ENCODE measurements at places on chromosomes 4 and X.

- DNase-seq = no peak
These were observed 1.2 kb downstream of the HMGB3 start for GRCh38 chrX:150984169-150984824.

DNA sequence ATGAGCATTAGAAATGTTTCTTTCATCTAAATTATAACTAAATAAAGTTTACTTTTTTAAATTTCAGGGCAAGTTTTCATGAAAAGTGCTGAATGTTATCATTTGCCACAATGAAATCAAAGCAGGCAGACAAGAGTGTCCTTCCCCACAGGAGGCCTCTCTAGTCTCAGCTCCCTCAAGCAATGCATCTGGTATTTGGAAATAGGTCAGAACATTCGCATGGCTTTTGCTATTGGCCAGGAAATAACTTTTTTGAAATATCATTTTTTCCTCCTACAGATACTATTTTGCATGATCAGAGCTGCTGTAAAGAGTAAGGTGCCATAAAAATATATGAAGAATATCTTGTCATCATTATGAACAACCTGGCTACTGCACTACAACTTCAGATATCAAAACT lies 41.1 kb downstream of the MAD2L1 start:
- no peak for DNase-seq

- no peak for DNase-seq
These were observed 492.0 kb upstream of the IGFBP7 start for GRCh38 chr4:57602141-57602540.

GRCh38 chrX:9862525-9862924 lies 76.3 kb downstream of the SHROOM2 start:
- DNase-seq = no peak

DNA sequence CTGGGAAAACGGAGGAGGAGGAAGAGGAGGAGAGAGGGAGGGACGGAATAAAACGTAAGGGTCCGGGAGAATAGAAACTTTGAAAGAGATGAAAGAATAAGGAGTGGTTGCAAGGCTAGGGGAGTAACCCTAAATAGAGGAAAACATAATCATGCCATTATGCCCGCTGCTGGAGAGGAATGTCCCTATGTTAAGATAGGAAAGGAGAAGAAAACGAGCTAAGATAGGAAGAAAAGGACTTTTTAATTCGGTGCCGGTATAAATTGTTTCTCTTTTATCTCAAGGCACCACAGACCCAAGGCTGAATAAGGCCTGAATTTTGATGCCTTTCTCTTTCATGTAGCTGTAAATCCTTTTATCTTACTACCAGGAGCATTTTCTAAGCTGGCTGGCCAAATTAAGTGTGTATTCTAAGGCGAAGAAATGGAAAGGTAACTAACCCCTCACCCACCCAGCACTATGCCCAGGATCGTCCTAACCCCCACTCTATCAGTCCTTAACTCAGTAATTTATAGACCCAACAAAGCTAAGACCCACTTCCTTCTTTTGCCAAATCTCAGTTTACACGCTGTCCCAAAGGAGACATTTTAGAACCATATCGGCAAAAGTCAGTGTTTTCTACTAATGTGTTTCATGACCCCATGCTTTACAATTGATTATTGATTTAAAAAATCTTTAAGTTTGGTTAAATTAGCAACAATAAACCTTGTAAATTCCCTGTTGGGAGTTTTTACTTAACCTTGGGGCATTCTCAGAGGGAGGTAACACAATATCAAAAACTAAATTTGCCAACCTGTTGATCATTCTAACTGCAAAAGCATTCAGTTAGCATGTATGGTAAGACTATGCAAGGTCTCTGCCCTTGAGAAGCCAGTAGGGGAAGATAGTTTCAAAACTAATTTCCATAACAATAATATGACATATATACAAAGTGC lies 1.1 kb upstream of the CUL4B start:
- DNase-seq = no peak

DNA sequence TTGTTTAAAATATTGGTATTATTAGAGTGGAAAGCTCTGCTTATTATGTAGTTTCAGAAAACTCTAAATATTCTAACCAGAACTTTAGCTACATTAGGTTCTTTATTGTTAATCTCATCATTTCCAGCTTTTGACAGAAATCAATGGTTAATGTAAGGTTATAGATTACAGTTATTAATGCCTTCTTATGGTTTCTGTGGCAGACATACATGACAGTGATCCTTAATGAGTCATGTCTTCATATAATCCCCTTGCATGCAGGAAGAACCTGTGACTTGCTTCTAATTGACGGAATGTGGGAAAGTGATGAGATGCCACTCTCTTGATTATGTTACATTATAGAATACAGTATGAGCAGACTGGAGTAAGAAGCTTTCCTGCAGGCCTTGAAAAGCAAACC lies 23.5 kb downstream of the KLHL8 start:
- no peak for DNase-seq

DNA sequence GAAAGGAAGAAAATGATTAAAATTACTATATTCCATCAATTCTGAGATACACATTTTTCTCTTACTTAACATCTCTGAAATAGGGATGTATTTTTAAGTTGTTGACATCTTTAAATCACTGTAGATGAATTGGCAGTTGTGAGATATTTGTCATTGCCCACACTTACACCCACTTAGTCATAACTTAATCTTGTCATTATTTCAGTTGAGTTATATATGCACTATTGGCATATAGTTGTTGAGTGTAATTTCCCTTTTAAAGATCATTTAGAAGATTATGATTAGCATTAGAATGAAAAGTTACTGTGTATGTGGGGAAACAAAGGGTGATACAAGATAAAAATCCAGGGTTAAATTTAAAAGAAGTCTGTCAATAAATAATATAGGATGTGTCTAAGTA lies 2.2 kb downstream of the AIMP1 start:
- DNase-seq = no peak

DNA sequence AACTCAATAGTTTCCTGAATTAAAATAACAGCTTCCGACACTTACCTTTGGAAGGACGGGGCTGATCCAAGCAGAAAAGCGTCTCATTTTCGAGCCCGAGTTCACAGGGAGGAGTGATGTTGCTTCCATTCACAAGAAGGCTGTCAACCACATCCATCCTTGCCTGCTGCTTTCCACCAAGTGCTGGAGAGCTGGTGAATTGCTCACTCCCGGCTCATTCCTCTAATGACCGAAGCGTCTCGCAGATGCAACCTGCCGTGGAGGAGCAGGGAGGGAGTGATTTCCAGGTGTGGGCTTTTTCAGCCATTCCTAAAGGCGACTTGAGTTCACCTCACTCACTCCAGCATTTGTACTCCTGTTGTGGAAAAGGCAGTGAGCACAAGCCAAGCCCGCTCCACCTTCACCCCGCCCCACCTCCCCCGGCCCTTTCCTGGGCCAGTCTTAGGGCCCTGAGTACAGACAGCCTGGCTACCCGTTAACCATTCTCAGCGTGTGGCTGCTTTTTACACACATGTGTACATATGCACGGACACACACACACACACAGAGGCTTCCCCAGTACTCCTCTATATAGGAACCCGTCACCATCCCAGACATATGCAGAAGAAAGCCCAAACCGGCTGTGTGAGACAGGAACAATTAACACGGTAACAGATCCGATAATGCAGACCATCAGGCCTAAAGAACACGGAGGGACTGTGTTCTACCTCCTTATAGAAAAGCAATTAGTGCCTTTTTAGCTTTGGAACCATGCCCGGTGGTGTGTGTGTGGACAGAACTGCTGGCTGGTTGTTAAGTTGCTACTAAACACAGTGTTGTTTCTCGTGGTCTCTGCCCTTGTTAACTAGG lies at the start of gene CCKAR:
Gene CCKAR (minus strand): TSS at position 374 of the 849 bp plus-strand sequence. CDS start 217 bp downstream, at position 157.
- DNase-seq = no peak

- DNase-seq = peak; percentile 83
These were observed at the start of gene INPP4B for GRCh38 chr4:142846108-142846728. INPP4B (minus strand) TSS chr4:142846301.

DNA sequence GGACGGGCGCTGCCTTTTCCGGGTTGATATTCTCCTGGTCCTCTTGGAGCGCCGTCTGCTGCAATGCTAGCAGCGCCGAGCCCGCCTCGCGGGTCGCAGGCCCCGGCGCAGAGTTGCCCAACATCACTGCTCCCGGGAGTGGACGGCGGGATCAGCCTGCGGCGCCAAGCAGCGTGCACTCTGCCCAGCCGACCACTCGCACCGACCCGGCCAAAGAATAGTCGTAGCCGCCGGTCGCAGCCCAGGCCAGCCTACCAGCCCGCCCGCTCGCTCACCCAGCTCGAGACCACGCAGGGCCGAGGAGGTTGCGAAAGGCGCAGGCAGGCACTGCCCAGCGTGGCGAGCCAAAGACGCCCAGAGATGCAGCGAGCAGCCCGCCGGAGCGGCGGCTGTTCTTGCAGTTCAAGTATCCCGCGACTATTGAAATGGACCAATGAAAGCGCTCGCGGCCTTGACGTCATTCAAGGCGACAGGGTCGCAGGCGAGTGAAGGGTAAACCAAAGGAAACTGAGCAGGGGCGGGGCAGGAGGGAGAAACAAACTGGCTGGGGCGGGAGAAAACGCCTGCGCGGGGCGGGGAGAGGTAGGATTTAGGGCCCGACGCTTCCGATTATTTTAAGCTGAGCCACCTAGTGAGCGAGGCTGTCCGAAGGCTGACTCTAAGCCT lies at the start of gene CCNA2:
Gene CCNA2 (minus strand): TSS at position 379 of the 666 bp plus-strand sequence. CDS start 255 bp downstream, at position 124.
- DNase-seq = peak; percentile 99

DNA sequence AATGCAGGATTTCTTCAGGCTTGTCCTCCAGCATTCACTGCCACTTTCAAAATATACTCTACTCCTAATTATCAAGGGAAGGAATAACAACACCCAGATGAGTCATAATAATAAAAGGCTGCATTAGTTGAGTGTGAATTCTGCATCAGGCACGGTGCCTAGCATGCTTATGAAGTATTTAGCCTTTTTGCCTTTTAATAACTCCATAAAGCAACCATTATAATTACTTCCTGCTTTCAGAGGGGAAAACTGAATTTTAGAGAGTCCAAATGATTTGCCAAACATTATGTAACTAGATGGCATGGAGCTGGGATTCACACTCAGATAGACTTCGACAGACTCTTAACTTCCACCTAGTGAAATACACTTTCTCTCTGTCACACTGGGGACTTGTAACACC lies 2365.5 kb downstream of the PCDH7 start:
- DNase-seq = no peak

DNA sequence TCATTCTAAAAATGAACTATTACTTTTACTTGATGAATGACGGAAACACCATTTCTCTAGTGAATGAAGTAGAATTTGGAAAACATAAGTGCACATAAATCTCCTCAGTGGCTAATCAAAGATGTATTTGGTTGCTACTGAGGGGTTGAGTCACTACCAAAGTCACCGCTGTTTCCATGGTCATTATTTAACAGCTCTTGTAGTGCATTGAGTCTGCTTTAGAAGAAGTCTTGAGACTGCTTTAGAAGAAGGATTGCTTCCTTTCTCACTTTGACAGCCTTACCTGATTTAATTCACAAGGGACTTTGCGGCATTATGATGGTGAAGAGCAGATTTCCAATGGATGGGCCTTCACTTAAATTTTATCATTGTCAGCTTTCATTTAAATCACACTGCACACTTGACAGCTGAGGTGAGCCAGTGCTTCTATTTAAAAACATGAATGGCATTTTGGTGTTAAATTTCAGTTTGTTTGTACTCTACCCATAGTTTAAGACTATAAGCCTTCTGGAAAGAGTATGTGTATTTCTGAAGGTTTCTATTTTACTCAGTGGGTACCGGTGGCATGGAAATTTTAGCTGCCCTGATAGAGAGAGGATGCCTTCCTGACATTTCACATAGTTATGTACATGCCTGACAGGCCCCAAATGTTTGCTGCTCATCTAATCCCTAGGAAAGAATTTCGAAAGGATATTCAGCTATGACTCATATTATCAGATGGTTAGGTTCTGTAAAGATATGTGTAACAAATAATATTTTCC lies 9.5 kb downstream of the ASB5 start:
- DNase-seq = no peak

GRCh38 chr4:112063260-112063659 lies 82.0 kb upstream of the FAM241A start:
- no peak for DNase-seq

- DNase-seq = no peak
These were observed 142.5 kb downstream of the PPARGC1A start for GRCh38 chr4:23747281-23747735.

DNA sequence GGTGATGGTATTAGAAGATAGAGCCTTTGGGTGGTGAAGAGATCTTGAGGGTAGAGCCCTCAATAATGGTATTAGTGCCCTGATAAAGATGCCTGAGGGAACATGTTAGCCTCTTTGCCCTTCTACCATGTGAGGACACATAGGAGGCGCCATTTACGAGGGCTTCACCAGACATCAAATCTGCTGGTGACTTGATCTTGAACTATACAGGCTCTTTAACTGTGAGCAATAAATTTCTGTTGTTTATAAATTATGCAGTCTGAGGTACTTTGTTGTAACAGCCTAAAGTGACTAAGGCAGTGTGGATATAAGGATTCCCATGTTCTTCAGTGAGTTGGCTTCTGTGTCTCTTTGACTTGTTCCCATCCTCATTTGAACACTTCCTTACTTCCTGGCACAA lies 11.8 kb downstream of the MOB1B start:
- DNase-seq = no peak

DNA sequence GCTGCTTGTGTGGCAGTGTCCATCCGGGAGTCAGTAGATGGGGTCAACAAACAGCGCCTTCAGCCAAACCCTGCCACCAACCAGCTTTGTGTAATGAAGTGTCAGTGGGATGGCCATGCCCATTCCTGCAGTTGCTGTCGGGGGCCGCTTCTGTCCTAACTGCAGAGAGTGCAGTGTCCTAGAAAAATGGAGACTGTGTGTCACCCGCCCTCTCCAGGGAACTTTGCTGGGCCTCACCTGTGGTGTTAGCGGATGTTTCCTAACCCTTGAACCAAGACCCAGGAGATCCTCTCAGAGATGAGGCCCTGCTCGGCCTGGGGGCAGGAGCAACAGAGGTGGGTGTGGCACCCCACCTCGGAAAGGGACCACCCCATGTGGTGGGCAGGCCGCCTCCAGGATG lies 35.3 kb upstream of the HGFAC start:
- DNase-seq = peak; percentile 54

GRCh38 chr4:112564706-112565270 lies 48.8 kb upstream of the NEUROG2 start:
- DNase-seq = no peak

DNA sequence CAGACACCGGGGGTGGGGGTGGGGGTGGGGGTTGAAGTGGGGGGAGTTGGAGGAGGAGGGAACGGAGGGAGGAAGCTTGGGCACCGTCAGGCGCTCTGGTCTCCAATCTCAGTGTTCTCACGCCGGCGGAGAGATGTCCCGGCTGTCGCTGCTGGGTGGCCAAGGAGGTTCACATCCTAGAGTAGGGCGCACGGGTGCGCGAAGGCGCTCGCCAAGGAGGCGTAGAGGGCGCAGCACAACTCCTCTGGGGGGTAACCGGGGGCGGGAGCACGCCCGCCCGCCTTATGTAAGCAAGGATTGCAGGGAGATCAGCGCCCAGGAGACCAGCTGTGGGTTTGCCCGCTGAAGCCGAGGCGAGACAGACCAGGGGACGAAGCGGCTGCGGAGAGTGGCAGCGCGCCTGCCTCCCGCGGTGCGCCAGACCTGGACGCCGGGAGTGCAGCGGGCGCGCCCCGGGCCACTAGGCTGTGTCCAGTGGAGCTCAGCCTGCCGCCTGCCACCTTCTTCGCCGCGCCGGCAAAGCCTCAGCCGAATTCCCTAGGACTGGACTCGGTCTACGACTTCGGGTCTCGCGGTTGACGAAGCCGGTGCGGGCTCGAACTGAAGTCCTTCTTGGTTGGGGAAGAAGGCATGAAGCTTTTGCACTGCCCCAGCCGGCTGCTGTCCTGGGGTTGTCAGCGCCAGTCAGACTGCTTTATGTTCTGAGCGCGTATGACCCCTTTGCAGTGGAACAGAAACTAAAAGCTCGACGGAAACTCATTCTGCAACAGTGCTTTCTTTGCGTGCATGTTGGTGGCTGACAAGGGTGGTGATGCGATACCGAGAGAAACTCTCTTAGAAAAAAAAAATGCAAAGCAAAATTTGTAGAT lies 707 bp upstream of the UNC5C start:
- peak; percentile 91 for DNase-seq
